Stimulated activated CD8-positive, alpha-beta memory T cell treated with anti-CD3 and anti-CD28 coated beads, Interleukin-7, amount 100 ng/mL, for 24 hours (primary cell): ENCODE measurements at places on chromosomes 7 and 10.

DNA sequence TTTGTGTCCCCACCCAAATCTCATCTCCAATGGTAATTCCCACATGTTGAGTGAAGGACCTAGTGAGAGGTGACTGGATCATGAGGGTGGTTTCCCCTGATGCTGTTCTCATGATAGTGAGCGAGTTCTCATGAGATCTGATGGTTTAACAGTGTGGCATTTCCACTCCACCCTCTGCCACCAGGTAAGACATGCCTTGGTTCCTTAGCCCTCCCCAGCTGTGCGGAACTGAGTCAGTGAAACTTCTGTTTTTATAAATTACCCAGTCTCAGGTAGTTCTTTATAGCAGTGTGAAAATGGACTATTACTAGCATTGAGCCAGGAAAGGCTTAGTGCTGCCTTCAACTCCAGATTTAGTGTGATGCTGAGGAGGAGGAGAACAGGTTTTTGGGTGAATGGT lies 222.2 kb downstream of the ADRA2A start:
- DNase-seq: no peak

DNA sequence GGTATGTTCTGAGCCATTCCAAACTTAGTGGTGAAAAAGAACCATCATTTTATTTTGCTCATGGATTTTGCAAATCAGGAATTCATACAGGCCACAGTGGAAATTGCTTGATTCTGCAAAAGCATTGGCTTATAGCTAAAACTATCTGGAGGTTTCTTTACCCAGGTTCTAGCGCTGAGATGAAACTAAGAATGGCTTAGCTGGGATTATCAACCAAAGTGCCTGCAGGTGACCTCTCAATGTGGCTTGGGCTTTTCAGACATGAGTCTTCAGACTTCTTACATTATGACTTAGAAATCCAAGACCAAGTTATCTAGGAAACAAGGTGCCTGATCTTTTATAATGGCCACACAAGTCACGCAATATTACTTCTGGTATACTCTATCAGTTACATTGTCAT lies 140.1 kb downstream of the HGF start:
- DNase-seq: no peak

GRCh38 chr7:7352845-7353244 lies 170.5 kb downstream of the C1GALT1 start:
- no peak for DNase-seq

DNA sequence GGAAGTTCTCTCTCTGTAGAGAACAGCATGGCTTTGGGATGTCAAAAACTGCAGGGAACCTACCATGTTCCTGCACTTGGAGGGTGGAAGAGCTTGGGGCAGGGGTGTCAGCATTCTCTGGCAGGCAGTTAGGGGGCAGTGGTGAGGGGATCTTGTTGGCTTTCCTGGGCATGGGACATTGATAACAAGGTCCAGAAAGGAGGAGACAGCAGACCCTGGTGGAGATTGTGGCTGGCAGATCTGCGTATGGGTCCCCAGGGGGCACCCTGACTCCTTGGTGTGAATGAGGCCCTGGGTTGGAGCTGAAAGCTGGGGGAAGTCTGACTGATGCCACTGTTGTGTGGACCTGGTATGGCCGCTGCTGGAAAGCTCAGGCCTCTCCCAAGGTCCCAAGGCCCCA lies 22.9 kb upstream of the CAMK2B start:
- no peak for DNase-seq

DNA sequence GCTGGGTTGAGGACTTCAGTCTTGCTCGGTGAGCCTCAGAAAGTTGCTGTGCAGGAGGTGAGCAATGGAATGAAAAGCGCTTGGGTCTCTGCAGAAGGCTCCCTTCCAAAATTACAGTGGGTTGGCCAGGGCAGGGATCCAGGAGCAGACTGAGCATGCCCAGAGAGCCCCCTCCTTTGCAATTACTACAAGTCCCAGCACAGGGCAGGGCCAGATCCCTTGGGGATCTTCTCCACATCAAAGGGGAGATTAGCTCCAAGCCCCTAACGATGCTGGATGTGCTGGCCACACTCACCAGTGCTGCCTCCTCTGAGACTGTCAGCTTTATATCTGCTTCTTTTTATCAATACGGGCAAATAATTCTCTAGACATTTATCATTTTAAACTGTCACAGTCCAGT lies 337.5 kb downstream of the RPS24 start:
- DNase-seq: no peak

DNA sequence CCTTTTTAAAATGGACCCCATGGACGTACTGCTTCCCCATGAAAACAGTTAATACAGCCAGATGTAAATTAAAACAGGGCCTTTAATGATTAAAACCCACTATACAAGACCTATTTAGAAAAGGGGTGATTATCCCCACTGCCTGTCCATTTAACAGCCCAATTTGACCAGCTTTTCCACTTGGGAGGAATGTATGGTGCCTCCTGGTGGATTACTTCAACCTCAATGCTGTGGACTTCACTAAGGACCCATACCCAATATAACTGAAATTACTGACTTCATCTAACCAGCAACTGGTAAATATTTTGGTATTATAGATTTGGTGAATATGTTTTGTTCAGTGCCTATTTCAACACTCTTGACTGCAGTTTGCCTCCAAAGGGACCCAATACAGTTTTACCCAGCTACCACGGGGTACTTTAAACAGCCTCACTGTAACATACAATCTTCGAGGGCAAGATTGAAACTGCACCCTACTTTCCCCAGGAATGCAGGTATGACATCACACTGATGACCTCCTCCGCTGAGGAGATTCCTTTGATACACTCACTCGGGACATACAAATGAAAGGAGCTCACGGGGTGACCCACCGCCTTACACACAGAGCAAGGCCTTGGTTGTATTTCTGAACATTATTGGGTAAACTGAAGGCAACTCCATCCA lies 192.8 kb downstream of the DNAJC1 start:
- no peak for DNase-seq
